ENCODE measurements at places on chromosomes 6 and 20.

DNA sequence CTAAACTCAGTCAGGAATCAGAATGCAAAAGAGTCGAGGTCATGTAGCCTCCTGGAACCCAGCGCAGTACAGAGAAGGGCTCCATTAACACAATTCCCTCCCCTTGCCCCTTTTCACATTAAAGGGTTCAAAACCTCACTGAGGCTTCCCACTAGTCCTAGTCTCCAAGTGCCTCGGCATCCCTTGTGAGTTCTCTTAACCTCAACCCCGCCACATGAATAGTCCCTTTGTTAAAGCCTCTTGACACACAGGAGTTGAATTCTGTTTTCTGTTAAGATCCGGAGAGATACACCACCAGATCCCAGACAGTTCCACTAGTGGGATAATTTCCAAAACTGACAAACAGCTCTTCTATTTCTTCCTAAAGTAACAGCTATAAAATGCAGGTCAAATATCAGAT is 17.8 kb downstream of the PTPRT start:
- H3K4me3 ChIP-seq, result no peak overlapping the region
- H3K27ac ChIP-seq, result no peak overlapping the region
- H3K4me1 ChIP-seq, result no peaks in the 10 kb centered on the region
- peaks cover 12% of the 10 kb centered on the region for H3K27me3 ChIP-seq

DNA sequence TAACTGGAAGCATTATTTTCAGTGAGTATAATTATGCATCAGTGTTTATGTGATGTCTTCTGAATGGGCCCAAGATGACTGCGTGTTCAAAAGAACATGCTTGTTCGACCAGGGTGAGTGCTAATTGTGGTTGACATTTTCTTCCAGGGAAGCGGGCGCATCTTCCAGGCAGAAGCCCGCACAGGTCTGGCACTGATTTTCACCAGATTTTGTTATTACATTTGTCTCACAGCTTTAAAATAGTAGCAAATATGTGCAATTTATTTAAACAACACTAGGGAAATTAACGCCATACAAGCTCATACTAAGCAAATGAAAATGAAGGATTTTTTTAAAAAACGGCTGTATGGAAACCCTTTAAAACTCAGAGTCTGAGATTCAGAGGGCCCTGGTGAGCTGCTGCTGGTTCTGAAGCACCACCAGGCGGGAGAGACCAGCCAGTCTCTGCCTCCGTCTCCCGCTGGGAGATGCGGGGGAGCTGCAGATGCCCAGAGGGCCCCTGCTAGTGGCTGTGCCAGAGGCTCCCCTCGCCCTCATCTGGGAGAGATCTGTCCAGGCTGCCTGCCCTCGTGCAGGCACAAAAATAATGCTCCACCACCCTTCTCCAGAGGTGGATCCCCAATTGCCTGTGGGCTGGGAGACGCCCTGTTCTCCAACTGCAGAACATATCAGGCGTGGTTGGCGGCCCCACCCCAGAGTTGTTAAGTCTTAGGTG is 297.0 kb downstream of the TAF4 start:
- DNase-seq, result no peak
- no peaks in the 10 kb centered on the region for H3K36me3 ChIP-seq
- H3K4me1 ChIP-seq, result no peaks in the 10 kb centered on the region
- no peak overlapping the region for H3K4me3 ChIP-seq

DNA sequence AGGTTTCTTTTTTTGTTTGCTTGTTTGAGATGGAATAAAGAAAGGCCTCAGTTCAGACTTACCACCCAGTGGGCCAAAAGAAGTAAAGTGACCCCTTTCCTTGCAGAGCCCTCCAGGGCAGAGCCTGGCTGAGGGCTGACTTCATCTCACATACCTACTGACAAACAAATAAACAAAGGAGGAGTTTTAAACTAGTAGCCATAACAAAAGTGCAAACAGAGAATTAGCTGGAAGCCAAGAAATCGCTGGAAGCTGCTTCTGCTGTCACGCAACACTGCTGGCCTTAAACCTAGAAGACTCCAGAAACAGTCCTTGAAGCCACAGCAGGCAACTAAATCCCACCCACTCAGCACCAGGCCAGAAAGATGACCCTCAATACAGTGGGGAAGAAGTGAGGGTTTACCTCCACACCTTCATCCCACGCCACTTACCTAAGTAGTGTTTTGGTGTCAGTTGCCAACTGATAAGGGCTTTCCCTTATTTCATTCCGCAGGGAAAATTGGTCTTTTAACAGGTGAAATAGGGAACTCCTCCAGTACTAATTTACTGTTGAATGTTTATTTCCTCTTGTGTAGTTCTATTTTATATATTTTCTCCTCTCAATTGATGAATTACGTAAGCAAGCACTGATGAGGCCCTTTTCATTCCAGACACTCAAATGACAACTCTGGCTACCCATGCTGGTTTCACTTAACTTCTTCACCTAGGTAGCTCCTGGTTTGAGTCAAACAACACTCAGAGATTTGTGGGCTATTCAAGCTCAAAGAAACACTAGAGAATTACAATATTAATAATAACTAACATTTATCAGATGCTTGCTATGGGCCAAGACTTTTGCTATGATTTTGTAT is 46.2 kb downstream of the EDN1 start:
- H3K4me1 ChIP-seq, result peaks cover 12% of the 10 kb centered on the region
- H3K4me3 ChIP-seq, result no peak overlapping the region
- no peaks in the 10 kb centered on the region for H3K36me3 ChIP-seq
- no peaks in the 10 kb centered on the region for H3K27me3 ChIP-seq
- no peak for DNase-seq

- no peaks in the 10 kb centered on the region for H3K27me3 ChIP-seq
- no peak for DNase-seq
- H3K4me1 ChIP-seq, result peaks cover 18% of the 10 kb centered on the region
- peaks cover 18% of the 10 kb centered on the region for H3K36me3 ChIP-seq
- H3K4me3 ChIP-seq, result no peak overlapping the region
- no peak overlapping the region for H3K27ac ChIP-seq
Observed at GRCh38 chr20:50123418-50123817, 10.5 kb upstream of the UBE2V1 start.

DNA sequence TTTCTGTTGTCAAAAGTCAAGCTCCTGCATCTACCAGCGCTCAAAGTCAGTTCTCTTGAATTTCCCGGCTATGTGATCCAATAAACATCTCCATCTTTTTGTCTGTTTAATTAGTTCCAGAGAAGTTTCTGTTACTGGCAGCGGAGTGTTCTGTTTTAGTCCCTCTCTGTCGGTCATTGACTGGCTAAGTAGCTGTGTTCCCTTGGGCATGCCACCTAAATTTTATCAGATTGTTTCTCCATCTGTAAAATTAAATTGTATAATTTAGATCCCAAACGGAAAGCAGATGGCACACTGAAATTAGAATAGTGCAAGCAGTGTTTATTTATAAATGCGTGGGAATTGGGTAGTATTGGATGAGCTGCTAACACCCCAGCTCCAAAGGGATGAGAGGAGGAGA is 29.7 kb upstream of the PRL start:
- H3K4me1 ChIP-seq, result no peaks in the 10 kb centered on the region
- no peak overlapping the region for H3K27ac ChIP-seq
- H3K27me3 ChIP-seq, result no peaks in the 10 kb centered on the region
- no peaks in the 10 kb centered on the region for H3K36me3 ChIP-seq

GRCh38 chr6:127434651-127435050 is 24.5 kb downstream of the KIAA0408 start:
- no peaks in the 10 kb centered on the region for H3K4me1 ChIP-seq
- H3K27me3 ChIP-seq, result no peaks in the 10 kb centered on the region
- no peaks in the 10 kb centered on the region for H3K36me3 ChIP-seq
- DNase-seq, result no peak
- H3K4me3 ChIP-seq, result no peak overlapping the region
- H3K27ac ChIP-seq, result no peak overlapping the region

DNA sequence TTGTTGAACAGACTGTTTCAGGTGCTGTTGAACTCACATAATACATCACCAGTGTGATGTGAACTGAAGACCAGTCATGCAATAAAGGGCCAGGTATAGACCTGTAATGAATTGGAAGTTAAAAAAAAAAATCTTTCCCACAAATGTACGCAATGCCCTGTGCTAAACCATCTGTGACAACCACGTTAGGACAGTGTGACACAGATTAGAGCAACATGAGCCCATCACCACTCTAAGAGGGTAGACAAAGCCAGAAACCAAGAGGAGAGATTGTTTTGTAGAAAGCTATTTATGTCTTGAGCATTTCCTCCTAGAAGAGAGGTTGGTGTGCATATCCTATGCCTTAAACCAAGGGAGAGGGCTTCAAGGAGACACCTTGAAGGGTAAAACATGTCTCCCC is 77.0 kb upstream of the BEND6 start:
- H3K4me1 ChIP-seq, result peaks cover 29% of the 10 kb centered on the region
- H3K27me3 ChIP-seq, result no peaks in the 10 kb centered on the region
- H3K27ac ChIP-seq, result no peak overlapping the region

DNA sequence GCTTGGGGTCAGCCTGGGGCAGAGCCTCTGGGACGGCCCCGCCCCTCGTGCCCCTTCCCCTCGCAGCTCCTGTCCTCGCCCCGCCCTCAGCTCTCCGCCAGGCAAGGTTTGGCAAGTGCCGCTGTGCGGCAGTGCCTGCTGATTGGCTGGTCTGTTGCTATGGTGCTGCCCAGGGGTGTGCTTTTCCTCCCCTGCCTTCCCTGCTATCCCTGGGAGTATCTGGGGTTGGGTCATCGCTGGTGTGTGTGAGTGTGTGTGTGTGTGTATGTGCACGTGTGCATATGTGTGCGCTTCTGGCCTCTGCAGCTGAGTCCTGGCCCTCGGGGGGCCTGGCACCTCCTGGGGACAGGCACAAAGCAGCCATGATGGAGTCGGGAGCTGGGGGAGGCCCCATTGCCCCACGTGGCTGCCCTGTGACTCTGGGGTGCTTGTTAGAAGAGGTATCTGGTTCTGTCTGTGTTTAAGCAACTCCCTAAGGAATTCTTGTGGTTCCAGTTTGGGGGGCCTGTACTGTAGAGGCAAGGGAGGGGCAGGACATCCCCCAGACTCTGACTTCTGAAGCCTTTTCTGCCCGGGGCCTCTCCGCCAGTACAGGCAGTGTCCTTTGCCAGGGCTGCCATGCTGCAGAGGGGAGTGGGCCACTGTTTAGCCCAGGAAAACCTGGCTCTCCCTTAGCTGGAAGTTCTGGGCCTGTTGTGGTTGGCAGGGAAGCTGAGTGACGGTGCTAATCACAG is 6.9 kb downstream of the RTEL1 start:
- peaks cover 51% of the 10 kb centered on the region for H3K36me3 ChIP-seq
- no peak overlapping the region for H3K4me3 ChIP-seq
- H3K27ac ChIP-seq, result no peak overlapping the region
- no peak for DNase-seq
- H3K4me1 ChIP-seq, result no peaks in the 10 kb centered on the region

GRCh38 chr6:36428911-36429310 is 13.7 kb downstream of the PXT1 start:
- H3K27ac ChIP-seq, result no peak overlapping the region
- no peak for DNase-seq
- H3K36me3 ChIP-seq, result no peaks in the 10 kb centered on the region
- peaks cover 14% of the 10 kb centered on the region for H3K4me1 ChIP-seq
- no peaks in the 10 kb centered on the region for H3K27me3 ChIP-seq
- no peak overlapping the region for H3K4me3 ChIP-seq

- H3K27me3 ChIP-seq, result 0 out of 2 replicates have a peak, but pooled peaks cover 3% of the 10 kb centered on the region
- H3K4me3 ChIP-seq, result no peak overlapping the region
- DNase-seq, result no peak
- H3K36me3 ChIP-seq, result no peaks in the 10 kb centered on the region
Observed at GRCh38 chr6:167470836-167471547, 146.1 kb downstream of the TTLL2 start.

DNA sequence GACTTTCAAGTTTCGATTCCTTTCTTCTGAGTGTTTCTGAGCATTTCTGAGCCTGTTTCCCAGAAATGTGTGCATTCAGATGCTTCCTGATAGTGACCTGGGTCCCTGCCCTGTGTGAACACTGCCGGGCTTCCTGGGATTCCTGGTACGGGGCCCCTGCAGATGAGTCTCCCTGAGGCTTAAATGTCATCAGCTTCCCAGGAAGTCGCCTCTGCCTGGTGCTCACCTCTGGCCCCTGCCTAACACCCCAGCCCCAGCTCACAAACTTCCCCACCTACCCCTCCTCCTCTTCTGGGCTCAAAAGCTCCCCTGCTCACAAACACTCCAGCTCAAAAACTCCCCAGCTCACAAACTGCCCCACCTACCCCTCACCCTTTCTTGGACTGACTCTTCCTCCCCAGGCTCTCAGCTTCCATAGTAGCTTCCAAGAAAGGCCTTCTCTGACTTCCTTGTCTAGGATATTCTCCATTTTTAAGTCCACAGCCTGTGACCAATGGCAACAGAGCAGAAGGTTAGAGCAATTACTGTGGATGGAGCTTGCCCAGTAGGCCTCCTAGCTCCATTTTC is 42.0 kb downstream of the TGM2 start:
- H3K4me3 ChIP-seq, result no peak overlapping the region
- no peaks in the 10 kb centered on the region for H3K27me3 ChIP-seq
- no peaks in the 10 kb centered on the region for H3K36me3 ChIP-seq
- no peak overlapping the region for H3K27ac ChIP-seq
- H3K4me1 ChIP-seq, result peaks cover 27% of the 10 kb centered on the region

DNA sequence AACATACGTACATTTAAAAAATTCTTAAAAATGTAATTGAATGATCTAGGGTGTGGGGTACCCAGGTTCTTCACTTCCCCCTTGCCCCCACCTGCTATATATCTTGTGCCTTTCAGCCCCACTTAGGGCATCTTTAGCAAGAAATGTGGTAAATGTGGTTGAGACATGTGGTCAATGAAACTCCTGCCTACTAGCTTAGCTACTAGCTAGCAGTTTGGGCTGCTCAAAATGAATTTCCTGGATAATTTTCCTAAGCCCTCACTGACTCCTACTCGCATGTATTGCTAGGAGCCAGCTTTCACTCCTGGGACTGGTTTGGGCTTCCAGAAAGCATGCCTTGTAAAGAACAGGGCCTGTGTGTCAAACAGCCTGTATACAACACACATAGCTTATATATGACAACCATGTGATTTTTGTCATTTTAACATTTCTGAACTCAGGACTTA is 257.3 kb downstream of the ATXN1 start:
- no peaks in the 10 kb centered on the region for H3K36me3 ChIP-seq
- no peaks in the 10 kb centered on the region for H3K27me3 ChIP-seq
- H3K4me1 ChIP-seq, result no peaks in the 10 kb centered on the region
- no peak for DNase-seq
- H3K4me3 ChIP-seq, result no peak overlapping the region
- H3K27ac ChIP-seq, result no peak overlapping the region

GRCh38 chr6:107556082-107556481 is 66.2 kb downstream of the SOBP start:
- H3K27me3 ChIP-seq, result no peaks in the 10 kb centered on the region
- DNase-seq, result no peak
- no peak overlapping the region for H3K27ac ChIP-seq
- H3K4me1 ChIP-seq, result no peaks in the 10 kb centered on the region
- H3K36me3 ChIP-seq, result no peaks in the 10 kb centered on the region
- no peak overlapping the region for H3K4me3 ChIP-seq

GRCh38 chr6:31005249-31006020 is 4.8 kb upstream of the MUC22 start:
- H3K4me3 ChIP-seq, result no peak overlapping the region
- no peaks in the 10 kb centered on the region for H3K36me3 ChIP-seq
- H3K4me1 ChIP-seq, result peaks cover 12% of the 10 kb centered on the region
- no peak overlapping the region for H3K27ac ChIP-seq
- DNase-seq, result no peak
